Sciatic nerve (tissue), 2 donors: ENCODE measurements at places on chromosomes 5 and 9. TPM values are rescaled to one million over a fixed set of nuclear protein-coding genes. Genes with fewer than 3 reads are reported as not detected.

GRCh38 chr5:76007904-76008303 lies 75.3 kb upstream of the SV2C start:
- DNase-seq, result no peak

- DNase-seq, result no peak
These were observed 46.4 kb upstream of the CTNNA1 start for GRCh38 chr5:138706655-138707480.

- no peak for DNase-seq
These were observed 42.9 kb downstream of the LURAP1L start for GRCh38 chr9:12817702-12818101.

GRCh38 chr5:79582186-79582585 lies 30.1 kb upstream of the TENT2 start:
- no peak for DNase-seq

DNA sequence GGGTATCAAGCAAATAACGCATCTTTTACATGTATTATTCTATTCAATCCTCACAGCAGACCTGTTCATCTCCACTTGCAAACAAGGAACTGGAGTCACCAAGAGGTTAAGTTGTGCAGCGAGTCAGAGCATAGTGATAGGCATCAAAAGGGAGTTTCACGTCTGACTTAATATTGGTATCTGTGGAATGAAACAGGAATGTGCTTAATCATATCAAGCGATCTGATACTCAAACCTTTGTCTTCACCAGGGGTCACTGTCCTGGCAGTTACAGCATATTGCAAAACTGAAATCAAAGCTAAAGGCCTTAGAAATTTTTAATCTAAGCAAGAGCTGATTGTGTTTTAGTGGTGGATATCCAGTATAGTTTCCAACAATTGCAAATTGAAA lies 271.6 kb downstream of the PLK2 start:
- no peak for DNase-seq

DNA sequence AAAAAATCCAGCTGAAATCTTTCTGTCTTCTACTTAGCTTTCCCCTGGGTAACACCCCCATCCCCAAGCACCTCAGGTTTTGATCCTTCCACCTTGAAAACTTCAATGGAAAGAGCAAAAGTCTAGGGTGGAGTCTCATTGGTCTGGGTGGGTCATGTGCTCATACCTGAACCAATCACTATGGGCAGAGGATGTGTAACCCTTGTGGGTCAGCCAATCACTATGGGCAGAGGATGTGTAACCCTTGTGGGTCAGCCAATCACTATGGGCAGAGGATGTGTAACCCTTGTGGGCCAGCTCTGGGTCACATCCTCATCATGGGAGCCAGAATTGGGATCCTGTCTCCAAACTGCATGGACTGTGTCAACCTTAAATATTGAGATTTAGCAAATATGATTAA lies 18.5 kb downstream of the NAIF1 start:
- no peak for DNase-seq

GRCh38 chr5:59036274-59036961 lies 453.5 kb downstream of the RAB3C start:
- no peak for DNase-seq

- DNase-seq, result no peak
These were observed 53.1 kb upstream of the TYRP1 start for GRCh38 chr9:12640016-12640587.

DNA sequence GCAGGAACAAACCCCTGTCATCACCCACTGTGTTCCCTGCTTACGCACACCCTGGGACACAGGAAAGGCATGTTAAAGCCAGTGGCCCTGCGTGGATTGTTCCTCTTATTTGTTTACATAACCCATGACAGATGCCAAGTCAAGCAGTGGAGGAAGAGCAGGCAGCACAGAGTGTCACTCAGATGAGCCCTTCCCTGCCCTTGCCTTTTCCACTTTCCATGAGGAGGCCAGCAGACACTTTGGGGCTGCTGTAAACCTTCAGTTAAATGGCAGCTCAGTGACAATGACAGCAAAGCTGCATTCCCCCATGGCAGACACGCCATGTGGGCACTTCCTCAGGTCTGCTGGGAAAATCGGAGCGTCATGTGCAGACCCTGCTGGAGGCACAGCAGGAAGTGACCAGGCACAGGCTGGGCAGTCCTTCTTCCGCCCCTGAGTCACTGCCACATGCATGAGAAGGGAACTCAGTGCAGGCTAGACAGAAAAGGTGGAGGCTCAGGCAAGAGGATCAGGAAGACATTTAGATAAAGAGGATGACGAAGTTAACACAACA lies 216.8 kb upstream of the PIK3R1 start:
- DNase-seq, result peak; percentile 71

LIFR gene
- total RNA-seq, result 106 TPM

NRARP gene
- 18.5 TPM for total RNA-seq

PPIC gene
- 25.1 TPM for total RNA-seq

EPB41L4B gene
- total RNA-seq, result 31.8 TPM

SH2D3C gene
- total RNA-seq, result 22.6 TPM

ALDH1A1 gene
- total RNA-seq, result 277 TPM

SKIC3 gene
- 99.9 TPM for total RNA-seq

SHISAL2B gene
- not detected for total RNA-seq

SOWAHA gene
- total RNA-seq, result 2.5 TPM
